Small intestine (tissue), 16 donors: ENCODE measurements at places on chromosomes 4 and X.

GRCh38 chr4:183300655-183301054, 19.4 kb downstream of the CLDN22 start:
- no peak for DNase-seq

DNA sequence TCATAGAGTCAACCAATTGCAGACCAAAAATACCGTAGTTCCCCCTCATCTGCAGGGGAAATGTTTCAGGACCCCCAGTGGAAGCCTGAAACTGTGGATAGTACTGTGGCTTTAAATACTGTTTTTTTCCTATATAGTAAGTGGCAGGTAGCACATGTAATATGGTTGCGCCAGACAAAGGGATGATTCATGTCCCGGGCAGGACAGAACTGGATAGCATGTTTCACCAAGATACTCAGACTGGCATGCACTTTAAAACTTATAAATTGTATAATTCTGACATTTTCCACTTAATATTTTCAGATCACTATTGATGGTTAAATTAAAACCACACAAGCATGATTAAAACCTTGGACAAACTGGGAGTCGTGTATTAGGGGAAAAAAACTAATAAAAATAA, 276.3 kb upstream of the AGA start:
- no peak for DNase-seq

GRCh38 chrX:119252716-119253115, 16.6 kb downstream of the PGRMC1 start:
- no peak for DNase-seq

- peak; percentile 43 for DNase-seq
Measured at GRCh38 chr4:150302553-150302952, 224.3 kb downstream of the DCLK2 start.

DNA sequence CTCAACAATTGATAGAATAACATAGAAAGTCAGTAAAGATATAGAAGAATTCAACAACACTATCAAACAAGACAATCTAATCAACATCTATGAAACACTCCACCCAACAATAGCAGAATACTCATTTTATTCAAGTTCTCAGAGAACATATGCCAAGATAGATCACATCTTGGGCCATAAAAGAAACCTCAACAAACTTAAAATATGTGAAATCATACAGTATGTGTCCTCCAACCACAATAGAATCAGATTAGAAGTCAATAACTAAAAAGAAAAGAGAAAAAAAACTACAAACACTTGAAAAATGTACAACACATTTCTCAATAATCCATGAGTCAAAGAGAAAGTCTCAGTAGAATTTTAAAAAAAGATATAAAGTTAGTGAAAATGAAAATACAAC, 78.6 kb upstream of the LDB2 start:
- DNase-seq, result no peak
